ENCODE measurements at places on chromosomes 16 and 17. TPM values are rescaled to one million over a fixed set of nuclear protein-coding genes. Genes with fewer than 3 reads are reported as not detected.

- H3K36me3 ChIP-seq, result peaks cover 67% of the 10 kb centered on the region
- H3K27me3 ChIP-seq, result no peaks in the 10 kb centered on the region
- H3K27ac ChIP-seq, result no peak overlapping the region
- no peak overlapping the region for H3K4me3 ChIP-seq
- H3K4me1 ChIP-seq, result no peaks in the 10 kb centered on the region
Observed at GRCh38 chr16:8644211-8645140, 23.0 kb downstream of the METTL22 start.

DNA sequence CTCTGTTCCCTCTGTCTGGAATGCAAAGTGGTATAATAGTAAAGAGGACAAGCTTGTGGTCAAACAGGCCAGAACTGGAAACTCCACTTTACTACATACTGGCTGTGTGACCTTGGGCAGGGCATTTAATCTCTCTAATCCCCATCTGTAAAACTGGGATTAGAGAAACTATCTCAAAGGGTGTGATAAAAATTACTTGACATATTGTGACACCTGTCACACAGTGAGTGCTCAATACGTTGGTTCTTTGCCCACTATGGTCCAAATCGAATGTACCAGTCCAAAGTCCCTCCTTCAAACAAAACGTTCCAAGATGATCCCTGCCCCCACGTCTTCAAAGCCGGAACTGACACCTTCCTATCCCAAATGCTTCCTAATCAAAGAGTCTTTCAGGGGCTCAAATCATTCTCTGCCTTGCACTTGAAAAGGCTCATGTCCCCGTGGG, 734 bp downstream of the PGAP3 start:
- H3K27me3 ChIP-seq, result no peaks in the 10 kb centered on the region
- H3K4me1 ChIP-seq, result peaks cover 27% of the 10 kb centered on the region
- H3K36me3 ChIP-seq, result peaks cover 43% of the 10 kb centered on the region
- peak overlapping the region; percentile 64 for H3K4me3 ChIP-seq
- peak overlapping the region; percentile 63 for H3K27ac ChIP-seq
- DNase-seq, result peak; percentile 99

OTOA gene
- not detected for total RNA-seq

DNA sequence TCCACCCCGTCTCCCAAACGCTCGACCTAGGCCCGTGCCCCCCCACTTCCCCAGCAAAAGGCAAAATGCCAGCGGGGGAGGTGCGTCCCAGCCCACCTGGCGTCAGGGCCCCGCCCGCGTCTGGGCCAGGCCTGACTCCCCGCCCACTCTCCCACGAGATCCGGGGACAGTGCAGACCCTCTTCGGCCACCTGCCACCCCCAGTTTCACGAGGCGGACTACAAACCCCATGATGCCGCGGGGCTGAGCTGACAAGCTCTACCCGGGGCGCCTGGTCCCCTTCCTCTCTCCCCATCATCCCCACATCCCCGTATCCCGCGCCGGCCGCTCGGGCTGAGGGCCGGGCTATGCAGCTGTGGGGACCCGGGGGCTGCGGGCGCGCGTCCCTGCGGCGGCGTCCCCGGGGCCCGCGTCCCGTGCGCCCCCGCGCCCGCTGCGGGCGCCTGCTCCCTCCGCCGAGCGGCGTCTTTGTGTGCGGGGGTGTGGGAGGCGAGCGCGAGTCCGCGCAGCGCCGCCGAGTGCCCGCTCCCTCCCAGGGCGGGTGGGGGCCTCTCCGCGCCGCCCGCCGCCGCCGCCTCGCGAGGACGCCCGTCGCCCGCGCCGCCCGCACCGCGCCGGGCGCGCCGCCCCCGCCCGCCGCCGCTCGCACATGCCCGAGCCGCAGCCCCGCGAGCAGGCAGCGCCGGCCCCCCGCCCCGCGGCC, at the start of gene ANKRD13B:
TSS of gene ANKRD13B (plus strand) at position 283 of the 702 bp plus-strand sequence. CDS start 490 bp downstream, outside the sequence.
- no peaks in the 10 kb centered on the region for H3K27me3 ChIP-seq
- H3K27ac ChIP-seq, result peak within 1 kb of the TSS; percentile 42
- peak within 1 kb of the TSS; percentile 79 for H3K4me3 ChIP-seq
- peak; percentile 41 for DNase-seq
- H3K36me3 ChIP-seq, result peaks cover 58% of the 10 kb centered on the region

MMP15 gene
- 81.4 TPM for total RNA-seq

- H3K27me3 ChIP-seq, result no peaks in the 10 kb centered on the region
- peaks cover 56% of the 10 kb centered on the region for H3K36me3 ChIP-seq
- H3K4me1 ChIP-seq, result peaks cover 69% of the 10 kb centered on the region
- no peak overlapping the region for H3K27ac ChIP-seq
- H3K4me3 ChIP-seq, result no peak overlapping the region
Observed at GRCh38 chr17:50917418-50917743, 51.2 kb upstream of the TOB1 start.

PRSS27 gene
- 2.0 TPM for total RNA-seq

GRCh38 chr16:71626018-71626857, at the start of gene MARVELD3:
Gene MARVELD3 (plus strand): TSS chr16:71626184. CDS start chr16:71626230, 46 bp downstream.
- DNase-seq, result peak; percentile 99
- H3K27me3 ChIP-seq, result no peaks in the 10 kb centered on the region
- H3K27ac ChIP-seq, result peak within 1 kb of the TSS; percentile 56
- H3K4me1 ChIP-seq, result peaks cover 19% of the 10 kb centered on the region
- H3K36me3 ChIP-seq, result peaks cover 40% of the 10 kb centered on the region

ARL5C gene
- total RNA-seq, result not detected

TNFRSF13B gene
- total RNA-seq, result not detected

KRT25 gene
- not detected for total RNA-seq

DNA sequence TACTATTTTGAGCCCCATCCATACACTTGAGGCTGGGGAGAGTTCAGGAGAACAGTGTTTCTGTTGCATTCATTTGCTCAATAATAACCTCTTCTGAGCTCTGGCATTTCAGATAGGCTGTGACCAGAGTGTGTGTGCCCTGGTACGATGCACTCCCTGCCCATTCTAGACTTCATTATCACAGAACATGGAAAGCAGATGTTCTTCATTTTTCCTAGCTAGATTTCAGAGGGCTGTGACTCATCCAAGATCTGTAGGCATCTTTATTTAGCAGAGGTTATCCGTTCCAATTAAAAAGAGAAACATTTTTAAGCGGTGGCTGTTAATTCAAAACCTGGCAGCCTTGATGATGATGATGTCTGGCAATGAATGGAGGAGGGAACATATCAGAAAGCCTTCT, 228.8 kb upstream of the EEF2KMT start:
- peaks cover 15% of the 10 kb centered on the region for H3K27me3 ChIP-seq
- H3K4me1 ChIP-seq, result no peaks in the 10 kb centered on the region
- H3K27ac ChIP-seq, result no peak overlapping the region
- DNase-seq, result no peak

DNA sequence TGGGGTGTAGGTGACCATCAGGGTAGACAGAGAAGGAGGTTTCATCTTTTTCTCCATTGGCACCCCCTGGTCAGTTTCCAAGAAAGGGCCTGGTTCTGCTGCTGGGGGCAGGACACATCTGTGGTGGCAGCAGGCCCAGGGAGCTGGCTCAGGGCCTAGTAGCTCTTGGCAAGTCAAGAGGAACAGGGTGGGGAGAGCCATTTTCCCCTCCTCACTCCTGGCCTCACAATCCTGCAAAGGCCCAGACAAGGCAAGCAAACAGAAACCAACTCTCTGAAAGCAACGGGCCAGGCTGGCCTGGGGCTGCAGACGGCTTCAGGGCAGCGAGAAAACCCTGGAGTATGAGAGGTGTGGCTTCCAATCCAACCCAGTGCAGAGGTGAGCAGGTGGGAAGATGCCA, 192.9 kb upstream of the DYNLRB2 start:
- no peak for DNase-seq
- H3K4me1 ChIP-seq, result no peaks in the 10 kb centered on the region
- H3K4me3 ChIP-seq, result no peak overlapping the region
- no peaks in the 10 kb centered on the region for H3K36me3 ChIP-seq
- H3K27me3 ChIP-seq, result no peaks in the 10 kb centered on the region

DNA sequence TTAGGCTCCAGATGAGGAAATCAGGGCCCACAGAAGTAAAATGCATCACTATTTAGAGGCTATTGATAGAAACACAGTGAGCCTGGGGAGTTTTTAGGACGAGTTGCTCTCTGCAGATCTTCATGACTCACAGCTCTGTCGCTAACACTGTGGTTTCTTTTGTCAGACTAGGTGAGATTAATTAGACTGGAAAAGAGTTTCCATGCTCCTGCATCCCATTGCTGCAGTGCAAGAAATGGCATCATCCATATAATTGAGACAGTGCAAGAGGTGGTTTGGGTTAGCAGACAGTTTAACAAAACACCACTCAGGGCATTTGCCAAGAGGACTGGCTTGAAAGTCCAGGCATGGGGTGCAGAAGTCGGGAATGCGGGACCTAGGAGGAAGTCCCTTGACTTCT, 198.8 kb upstream of the CACNG5 start:
- H3K27ac ChIP-seq, result no peak overlapping the region
- H3K4me3 ChIP-seq, result no peak overlapping the region
- no peaks in the 10 kb centered on the region for H3K27me3 ChIP-seq
- H3K4me1 ChIP-seq, result peaks cover 16% of the 10 kb centered on the region

DNA sequence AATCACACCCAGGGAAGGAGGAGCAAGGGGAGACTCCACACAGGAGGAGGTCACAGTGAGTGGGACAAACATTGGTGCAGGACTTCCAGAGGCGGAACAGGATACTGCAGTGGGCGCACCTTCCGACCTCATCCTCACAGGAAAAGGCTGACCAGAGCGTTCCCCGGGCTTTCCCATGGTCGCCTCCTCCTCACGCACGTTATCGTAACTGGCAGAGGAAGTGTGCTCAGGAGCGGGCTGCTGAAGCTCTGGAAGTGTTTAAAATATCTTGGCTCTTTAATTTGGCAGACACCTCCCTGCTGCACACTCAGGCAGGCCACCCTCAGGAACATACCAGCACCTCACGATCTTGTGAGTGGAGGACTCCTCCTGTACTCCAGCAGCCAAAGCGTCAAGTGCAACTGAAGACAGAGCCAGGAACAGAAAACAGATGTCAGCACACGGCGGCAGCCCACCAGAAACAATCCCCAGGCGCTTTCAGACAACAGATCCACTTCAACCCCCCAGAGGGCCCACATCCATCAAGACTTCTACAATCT, 17.5 kb downstream of the FANCA start:
- no peak for DNase-seq
- no peak overlapping the region for H3K4me3 ChIP-seq
- H3K36me3 ChIP-seq, result peaks cover 42% of the 10 kb centered on the region
- no peak overlapping the region for H3K27ac ChIP-seq
- H3K27me3 ChIP-seq, result no peaks in the 10 kb centered on the region

CCT6B gene
- 0.52 TPM for total RNA-seq

- no peaks in the 10 kb centered on the region for H3K36me3 ChIP-seq
- DNase-seq, result no peak
- no peaks in the 10 kb centered on the region for H3K27me3 ChIP-seq
- H3K4me3 ChIP-seq, result no peak overlapping the region
- no peaks in the 10 kb centered on the region for H3K4me1 ChIP-seq
Observed at GRCh38 chr17:54029986-54030385, 207.3 kb downstream of the KIF2B start.

DNA sequence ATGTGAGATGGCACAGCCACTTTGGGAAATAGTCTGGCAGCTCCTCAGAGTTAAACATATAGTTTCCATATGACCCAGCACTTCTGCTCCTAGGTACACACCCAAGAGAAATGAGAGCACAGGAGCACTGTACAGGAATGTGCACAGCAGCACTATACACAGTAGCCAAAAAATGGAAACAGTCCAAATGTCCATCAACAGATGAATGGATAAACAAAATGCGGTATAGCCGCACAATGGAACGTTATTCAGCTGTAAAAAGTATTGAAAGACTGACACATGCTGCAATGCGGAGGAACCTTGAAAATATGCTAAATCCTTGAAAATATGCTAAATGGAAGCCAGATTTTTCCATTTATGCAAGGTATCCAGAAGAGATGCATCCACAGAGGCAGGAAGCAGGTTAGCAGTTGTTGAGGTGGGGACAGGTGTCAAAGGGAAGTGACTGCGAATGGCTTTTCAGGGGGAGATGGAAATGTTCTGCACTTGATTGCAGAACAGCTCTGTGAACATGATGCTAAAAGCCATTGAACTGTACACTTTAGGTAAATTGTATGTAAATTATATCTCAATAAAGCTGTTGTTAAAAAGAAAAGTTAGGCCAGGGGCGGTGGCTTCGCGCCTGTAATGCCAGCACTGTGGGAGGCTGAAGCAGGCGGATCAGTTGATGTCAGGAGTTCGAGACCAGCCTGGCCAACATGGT, 80.7 kb downstream of the MPRIP start:
- peaks cover 15% of the 10 kb centered on the region for H3K4me1 ChIP-seq
- H3K4me3 ChIP-seq, result no peak overlapping the region
- no peak for DNase-seq
- H3K36me3 ChIP-seq, result peaks cover 20% of the 10 kb centered on the region
- no peak overlapping the region for H3K27ac ChIP-seq

GRCh38 chr16:25493136-25493811, 198.5 kb upstream of the HS3ST4 start:
- no peaks in the 10 kb centered on the region for H3K4me1 ChIP-seq
- H3K27ac ChIP-seq, result no peak overlapping the region
- no peak overlapping the region for H3K4me3 ChIP-seq
- H3K27me3 ChIP-seq, result peaks cover 7% of the 10 kb centered on the region
- DNase-seq, result no peak
- no peaks in the 10 kb centered on the region for H3K36me3 ChIP-seq

CA7 gene
- total RNA-seq, result not detected

MYH1 gene
- total RNA-seq, result not detected

GGT6 gene
- total RNA-seq, result 1.1 TPM

ATP2A1 gene
- 5.7 TPM for total RNA-seq

DNA sequence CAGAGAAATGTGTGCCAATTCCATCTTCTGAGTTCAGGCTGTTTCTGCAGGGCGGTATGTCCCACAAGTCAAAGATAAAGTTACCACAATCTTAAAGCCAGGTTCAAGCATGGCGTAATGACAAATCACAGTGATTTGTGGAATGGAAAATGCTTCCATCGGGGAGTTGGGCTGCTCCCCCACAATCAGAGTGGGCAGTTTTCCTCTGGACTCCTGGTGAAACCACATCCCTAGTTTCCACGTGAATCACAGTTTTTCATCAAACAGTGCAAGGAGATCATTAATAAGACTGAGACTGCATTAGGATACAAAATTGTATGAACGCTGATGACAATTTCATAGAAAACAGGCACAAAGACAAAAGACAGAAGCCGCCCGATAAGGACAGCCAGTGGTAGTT, 3.6 kb downstream of the LITAF start:
- H3K27me3 ChIP-seq, result no peaks in the 10 kb centered on the region
- peak overlapping the region; percentile 80 for H3K27ac ChIP-seq
- peaks cover 96% of the 10 kb centered on the region for H3K36me3 ChIP-seq
- DNase-seq, result no peak
- peaks cover 60% of the 10 kb centered on the region for H3K4me1 ChIP-seq

DNA sequence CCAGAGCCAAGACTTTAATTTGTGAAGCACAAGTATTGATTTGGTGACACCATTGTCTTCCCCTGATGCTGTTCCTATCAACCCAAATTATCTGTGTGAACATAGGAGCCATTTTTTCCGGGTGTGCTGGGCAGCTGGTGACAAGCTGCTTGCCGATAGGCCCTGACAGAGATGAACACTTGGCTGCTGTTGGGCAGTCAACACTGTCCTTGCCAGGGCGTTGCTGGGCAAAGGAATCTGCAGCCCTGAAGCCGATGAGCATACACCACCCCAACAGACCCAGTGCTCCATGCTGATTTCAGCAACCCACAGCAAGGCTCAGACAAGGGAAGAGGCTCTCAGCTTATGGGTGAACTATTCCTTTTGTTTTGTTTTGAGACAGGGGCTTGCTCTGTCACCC, 105.4 kb downstream of the YPEL2 start:
- H3K27ac ChIP-seq, result no peak overlapping the region
- peaks cover 7% of the 10 kb centered on the region for H3K4me1 ChIP-seq
- no peaks in the 10 kb centered on the region for H3K36me3 ChIP-seq
- no peak for DNase-seq

Data from Calu3 (cell line).